ENCODE measurements at places on chromosomes 7 and 10. TPM values are rescaled to one million over a fixed set of nuclear protein-coding genes. Genes with fewer than 3 reads are reported as not detected.

The MRPS24 gene
- 123 TPM for total RNA-seq

The TEX47 gene
- total RNA-seq = not detected

The GNG11 gene
- 13.0 TPM for total RNA-seq

The GPR85 gene
- total RNA-seq = 0.83 TPM

The BMPER gene
- total RNA-seq = 0.37 TPM

The TMEM178B gene
- 0.45 TPM for total RNA-seq

The STAG3 gene
- total RNA-seq = 1.2 TPM

The AOAH gene
- total RNA-seq = not detected

The SERPINE1 gene
- 1.4 TPM for total RNA-seq

The FBXL13 gene
- 0.64 TPM for total RNA-seq

All from A375 (cell line).